Lung microvascular endothelial cell (primary cell): ENCODE measurements at places on chromosomes 7 and 10. TPM values are rescaled to one million over a fixed set of nuclear protein-coding genes. Genes with fewer than 3 reads are reported as not detected.

Gene HMX3
- not detected in 2 replicates for total RNA-seq

Gene LIPF
- not detected in 2 replicates for total RNA-seq

GRCh38 chr7:75534727-75535307, 42.7 kb downstream of the SPDYE5 start:
- no peak for DNase-seq

Gene NPC1L1
- not detected in 2 replicates for total RNA-seq

GRCh38 chr7:12004581-12004980, 172.6 kb upstream of the THSD7A start:
- no peak for DNase-seq

Gene CNPY1
- not detected in 2 replicates for total RNA-seq

DNA sequence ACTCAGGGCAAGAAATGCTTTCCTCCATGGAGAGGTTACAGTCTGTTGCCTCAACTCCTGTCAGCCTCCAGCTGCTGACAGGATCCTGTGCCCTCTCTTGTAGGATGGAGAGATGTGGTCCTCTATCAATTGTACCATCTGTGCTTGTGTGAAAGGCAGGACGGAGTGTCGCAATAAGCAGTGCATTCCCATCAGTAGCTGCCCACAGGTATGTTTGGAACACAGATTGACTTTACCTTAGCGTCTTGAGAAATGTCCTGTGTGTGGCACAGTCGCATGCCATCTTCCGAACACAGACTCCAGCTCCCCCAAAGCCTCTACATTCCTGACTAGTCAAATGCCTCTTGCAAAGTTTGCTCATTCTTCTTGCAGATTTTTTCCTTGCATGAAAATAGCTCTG, 152.6 kb downstream of the BMPER start:
- DNase-seq = no peak

DNA sequence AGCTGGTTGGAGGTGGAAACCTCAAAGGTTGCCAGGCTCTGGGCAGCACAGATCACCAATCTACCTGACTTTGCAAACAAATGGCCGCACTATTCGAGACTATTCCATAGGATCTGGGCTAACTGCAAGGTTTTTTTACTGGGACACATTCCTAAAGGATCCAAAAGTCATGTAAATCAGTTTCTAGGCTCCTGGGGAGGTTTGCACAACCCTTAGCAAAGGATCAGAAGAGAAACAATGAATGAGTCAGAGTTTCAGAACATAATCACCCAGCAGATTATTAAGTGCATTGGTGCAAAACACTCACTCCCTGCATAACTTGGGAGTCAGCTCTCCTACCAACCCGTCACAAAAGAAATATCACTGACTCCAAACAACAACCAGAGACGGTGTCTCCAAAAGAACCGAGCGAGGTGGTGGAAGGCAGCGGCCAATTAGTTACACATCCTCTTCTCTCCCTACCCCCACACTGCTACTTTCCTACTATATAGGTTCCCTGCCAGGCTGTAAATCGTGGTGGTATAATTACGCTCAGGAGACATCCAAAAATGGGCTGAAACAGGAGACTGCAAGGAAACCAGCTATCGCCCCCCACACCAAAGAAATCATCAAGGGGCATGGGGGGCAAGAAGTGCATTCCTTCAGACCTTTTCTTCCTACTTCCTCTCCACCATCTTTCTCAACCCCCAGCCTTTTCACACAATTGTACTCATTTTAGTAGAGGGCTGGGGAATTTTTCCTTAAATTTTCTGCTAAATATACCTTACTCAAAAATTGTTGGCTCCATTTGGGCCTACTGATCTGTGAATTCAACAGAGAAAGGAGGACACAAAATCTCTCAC, 3.2 kb downstream of the UBE2H start:
- DNase-seq = peak; percentile 79

DNA sequence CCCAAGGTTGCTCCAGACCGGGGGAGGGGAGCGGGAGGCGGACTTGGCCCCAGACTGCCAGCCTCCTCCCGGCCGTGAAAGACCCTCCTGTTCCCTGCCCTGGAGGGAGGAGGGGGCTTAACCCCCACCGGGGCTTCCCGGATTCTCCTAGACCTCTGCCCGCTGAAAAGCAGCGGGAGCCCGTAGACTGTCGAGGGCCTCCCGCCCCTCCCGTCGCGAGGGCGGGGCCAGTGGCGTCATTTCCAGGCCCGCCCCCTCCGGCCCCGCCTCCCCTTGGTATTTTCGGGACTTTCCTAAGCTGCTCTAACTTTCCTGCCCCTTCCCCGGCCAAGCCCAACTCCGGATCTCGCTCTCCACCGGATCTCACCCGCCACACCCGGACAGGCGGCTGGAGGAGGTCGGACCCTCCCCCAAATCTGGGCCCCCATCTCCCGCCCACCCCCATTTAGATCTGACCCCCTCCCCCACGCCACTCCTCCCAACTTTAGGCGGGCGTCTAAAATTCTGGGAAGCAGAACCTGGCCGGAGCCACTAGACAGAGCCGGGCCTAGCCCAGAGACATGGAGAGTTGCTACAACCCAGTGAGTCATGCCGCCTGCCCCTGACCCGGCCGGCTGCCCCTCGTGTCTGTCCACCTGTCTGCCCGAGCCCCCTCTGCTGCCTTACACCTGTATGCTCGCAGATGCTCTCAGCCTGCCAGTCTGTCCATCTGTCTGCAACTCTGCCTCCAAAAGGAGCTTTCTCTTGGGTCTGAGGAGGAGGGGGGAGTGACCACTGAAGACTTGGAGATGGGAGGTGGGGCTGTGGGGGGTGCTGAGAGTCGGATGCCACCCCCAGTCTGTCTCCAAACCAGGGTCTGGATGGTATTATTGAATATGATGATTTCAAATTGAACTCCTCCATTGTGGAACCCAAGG, at the start of gene NFKB2:
Gene NFKB2 (plus strand): TSS at position 306 of the 917 bp plus-strand sequence. CDS start 255 bp downstream, at position 561.
- peak; percentile 93 for DNase-seq

Gene CTNNA3
- total RNA-seq = 0.22 TPM in 1 of 2 replicates, not detected in the other

Gene TMEM176B
- not detected in 2 replicates for total RNA-seq

- no peak for DNase-seq
These were observed 316 bp downstream of the RBM48 start for GRCh38 chr7:92528958-92529264.
